ENCODE measurements at places on chromosomes 6 and 20.

DNA sequence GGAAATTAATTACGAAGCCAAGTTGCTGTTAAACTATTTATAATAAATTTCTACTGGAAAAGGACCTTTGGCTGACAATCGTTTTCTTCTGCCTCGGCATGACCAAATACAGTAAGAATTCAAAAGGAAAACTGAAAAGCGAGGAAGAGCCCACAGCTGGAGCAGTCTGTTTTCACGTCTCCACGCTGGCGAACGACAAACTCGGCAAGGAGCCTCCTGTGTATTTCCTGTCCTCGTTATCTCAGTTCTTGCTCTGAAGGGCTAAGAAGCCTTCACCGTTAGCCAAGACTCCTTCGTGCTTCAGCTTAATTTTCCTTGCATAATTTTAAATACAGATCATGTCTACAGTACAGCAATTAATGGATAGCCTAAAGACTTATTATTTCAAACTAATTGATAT, 214.3 kb upstream of the PLCB4 start:
- peak; percentile 51 for DNase-seq

- no peak for DNase-seq
Measured at GRCh38 chr20:50244352-50245149, 53.9 kb downstream of the CEBPB start.

- no peak for DNase-seq
Measured at GRCh38 chr6:158207422-158207788, 39.3 kb downstream of the GTF2H5 start.

GRCh38 chr6:113893866-113894265, 36.7 kb downstream of the MARCKS start:
- DNase-seq = no peak

DNA sequence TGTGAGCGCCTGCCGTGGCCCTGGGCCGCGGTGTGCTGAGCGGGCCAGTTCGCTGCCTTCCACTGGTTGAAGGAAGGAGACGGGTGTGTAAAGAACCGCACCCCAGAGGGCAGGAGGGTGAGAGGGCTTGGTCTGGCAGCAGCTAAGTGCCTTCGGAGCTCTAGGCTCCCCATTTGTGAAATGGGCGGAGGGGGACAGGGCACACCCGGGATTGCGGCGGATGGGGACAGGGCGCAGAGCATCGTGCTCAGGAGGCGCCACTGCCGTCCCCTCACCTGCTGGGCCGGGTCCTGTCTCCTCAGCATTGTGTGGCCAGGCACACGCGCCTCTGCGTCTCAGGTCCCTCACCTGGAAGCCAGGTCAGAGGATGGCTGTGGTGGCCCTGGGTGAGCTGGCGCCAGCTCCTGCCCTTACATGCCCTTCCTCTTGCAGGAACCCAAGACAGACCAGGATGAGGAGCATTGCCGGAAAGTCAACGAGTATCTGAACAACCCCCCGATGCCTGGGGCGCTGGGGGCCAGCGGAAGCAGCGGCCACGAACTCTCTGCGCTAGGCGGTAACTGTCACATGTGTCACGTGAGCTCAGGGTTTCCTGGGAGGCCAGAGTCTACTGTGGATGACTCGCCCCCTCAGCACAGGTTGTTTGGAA, 3.1 kb downstream of the ADRM1 start:
- no peak for DNase-seq

DNA sequence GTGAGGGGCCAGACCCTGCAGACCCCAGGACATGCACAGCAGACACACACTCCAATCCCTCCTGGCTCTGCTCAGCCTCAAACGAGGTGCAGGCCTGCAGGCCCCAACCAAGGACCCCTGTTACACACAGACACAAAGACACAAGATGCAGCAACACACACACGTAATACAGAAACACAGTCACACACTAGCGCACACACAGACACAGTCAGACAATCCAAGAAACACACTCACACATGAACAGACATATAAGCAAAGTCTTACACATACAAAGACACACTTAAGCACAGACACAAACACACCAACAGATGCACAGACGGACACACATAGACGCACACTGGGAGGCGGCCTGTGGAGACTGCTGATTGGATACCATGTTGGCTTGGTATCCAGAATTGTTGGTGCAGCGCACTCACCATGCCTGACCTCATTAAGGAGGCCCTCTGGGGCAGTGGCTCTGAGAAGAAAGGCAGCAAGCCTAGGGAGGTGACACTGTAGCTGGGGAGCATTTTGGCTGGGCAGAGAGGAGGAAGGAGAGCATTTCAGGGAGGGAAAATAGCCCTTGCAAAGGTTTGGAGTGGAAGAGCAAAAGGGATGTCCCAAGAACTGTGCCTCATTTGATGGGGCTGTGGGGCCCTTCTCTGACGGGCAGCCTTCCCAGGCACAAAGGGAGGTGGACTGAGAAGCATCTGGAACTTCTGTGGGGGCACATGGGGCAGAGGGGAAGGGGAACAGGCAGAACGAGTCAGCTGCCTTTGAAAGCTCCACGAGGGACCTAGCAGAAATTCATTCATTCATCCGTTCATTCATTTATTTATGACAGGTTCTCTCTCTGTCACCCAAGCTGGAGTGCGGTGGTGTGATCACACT, 1.4 kb upstream of the HSPA12B start:
- DNase-seq = no peak

DNA sequence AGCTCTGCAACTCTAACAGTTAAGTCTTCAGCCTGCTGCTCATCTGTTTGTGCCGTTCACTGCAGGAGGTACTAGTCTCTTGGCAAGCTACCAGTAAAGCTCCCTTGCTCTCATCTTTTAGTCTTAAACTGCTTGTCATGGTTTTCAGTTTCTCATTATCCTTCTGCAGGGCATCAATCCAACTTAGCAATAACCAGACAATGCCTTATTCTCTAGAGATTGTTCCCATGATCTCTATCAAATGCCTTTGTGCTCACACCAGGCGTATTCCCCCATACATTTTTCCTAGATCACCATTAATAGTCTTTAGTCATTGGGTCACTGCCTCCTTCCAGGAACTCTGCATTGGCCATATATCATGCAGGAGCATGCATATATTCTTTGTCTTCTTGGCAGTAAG, 171.3 kb downstream of the GRM1 start:
- DNase-seq = no peak

DNA sequence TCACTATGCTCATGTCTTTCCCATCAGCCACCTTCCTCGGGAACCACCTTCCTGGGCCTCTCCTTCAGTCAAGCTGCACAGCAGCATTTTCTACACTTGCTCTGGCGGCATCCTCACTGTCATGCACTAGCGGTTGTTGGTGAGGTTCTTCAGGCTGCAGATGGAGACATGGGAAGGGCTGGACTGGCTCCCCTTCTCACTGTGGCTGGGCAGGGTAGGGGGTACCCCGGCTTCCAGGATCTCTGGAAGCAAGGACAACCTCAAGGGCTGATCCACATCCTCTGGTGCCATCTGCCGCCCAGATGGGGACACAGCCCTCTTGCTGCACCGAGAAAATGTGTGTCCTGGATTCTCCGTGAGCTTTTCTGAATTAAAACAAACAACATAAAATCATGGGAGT, 180.1 kb upstream of the RNF24 start:
- DNase-seq = no peak

GRCh38 chr6:12331951-12332749, 42.0 kb downstream of the EDN1 start:
- no peak for DNase-seq

DNA sequence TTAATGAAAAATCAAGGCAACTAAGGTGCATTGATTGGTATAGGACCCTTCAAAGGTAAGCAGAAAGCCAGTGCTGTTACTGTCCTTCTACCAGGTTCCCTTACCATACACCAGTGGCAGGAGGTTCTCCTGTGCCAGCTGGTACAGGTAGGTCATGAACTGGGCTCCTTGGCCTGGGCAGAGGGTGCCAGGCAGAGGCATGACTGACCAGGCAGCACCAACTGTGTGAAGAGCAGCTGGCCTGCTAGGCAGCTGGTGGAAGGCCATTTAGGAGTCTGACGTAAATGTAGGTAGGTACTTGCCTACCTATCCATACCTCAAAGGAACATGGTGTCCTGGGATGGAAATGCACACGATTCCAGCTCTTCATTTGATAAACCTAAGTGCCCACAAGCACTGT, 23.3 kb downstream of the PCNA start:
- DNase-seq = no peak

DNA sequence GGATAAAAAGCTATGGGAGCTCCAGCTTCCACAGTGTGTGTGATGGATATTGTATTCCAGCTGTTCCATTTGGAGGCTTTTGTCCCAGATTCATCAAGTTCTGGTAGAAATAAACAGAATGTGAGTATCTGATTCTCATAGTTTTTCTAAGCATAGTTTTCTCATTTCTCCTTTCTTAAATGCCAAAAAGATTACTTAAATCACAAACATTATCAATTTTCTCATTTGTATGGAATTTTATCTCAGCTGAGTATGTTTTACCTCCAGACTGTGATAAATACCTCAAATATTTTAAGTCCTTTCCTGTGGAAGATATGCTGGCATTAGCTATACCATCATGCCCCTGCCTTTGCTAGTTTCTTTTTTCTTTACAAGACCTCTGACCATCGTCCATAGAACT, 767.3 kb downstream of the TFAP2A start:
- no peak for DNase-seq

DNA sequence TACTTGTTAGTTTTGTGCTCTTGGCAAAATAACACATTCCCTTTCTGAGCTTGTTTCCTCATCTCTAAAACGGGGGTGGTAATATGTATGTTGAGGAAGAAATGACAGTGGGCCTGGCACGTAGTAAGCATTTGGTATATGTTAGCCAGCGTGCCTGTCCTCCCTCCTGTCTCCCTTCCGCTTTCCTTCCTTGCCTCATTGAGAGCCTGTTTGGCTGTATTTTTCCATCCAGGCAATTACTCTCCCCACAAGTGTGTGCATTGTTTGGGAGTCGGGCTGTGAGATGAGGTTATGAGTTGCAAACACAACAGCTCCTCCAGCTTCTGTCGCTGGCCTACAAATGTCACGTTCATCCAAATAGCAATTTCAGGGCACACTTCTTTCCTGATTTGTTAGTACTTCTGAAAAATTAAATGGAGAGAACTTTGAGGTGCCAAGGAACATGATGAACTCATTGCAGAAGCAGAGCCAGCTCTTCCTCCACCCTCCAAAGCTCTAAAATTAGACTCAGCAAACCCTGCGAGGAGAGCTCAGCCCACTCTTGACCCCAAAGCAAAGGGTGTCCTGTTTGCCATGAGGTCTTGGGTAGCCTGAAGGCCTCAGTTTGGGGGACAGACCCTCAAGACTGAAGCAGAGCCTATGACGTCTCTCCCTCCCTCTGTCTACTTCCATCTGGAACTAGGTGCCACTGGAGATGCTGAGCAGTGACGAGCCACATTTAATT, 50.7 kb upstream of the TOX2 start:
- DNase-seq = no peak

DNA sequence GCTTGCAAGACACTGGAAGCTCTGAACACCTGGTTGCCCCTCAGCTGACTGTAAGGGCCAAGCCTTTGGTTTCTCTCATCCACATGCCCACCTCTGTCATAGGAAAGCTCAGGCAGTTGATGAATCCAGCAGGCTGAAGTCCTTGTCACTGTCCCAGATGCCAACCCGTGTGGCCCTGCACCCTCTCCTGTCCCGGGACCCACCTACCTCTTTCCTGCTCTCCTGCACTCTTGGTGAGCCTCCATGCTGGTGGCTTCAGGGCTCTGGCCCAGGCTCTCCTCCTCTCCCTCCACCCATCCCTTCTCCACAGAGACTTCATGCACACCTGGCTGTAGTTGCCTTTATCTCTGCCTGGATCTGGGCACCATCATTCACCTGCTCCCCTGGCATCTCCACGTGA, 4.0 kb upstream of the GID8 start:
- DNase-seq = no peak

DNA sequence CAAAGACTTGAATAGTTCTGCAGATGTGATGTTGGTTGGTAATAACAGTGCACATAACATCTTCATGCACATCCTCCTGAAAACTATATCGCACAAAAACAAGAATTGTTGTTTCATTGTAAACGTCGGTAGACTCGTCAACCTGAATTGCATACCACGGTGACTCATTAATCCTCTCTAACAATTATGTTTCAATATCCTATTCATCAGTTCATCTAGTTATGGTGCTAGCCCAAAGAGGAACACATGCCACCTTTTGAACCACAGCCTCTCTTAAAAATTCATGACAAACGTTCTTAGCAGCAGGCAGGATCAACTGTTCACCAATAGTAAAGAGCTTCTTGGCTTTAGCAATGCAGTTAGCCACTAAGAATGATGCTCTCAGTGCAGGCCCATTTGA, 25.0 kb downstream of the CRYBG1 start:
- no peak for DNase-seq

GRCh38 chr6:104541411-104541810, 318.3 kb downstream of the HACE1 start:
- DNase-seq = no peak

- no peak for DNase-seq
Measured at GRCh38 chr20:6024768-6025167, 29.1 kb downstream of the LRRN4 start.

GRCh38 chr6:140252099-140252498, 877.7 kb upstream of the CITED2 start:
- DNase-seq = no peak

- DNase-seq = peak; percentile 54
Measured at GRCh38 chr6:135451617-135452190, 45.8 kb downstream of the AHI1 start.

GRCh38 chr6:169185011-169185521, 68.6 kb downstream of the THBS2 start:
- DNase-seq = no peak

DNA sequence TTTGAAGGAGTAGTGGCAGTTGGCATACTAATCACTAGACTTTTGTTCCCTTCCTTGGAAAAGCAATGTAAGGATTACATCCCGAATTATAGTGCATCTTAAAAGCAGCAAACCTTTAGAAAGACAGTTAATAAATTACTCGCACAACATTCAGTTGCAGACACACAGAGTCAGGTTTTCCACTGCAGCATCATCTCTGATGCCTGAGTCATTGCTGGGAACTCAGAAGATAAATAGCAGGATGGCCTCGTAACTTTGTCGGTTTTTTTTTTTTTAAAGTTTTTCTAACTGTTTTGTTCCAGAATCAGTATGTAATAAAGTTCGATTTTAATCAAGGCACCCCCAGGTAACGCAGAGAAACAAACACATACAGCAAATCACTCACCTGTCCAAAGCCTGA, 34.3 kb downstream of the GJA10 start:
- peak; percentile 50 for DNase-seq

GRCh38 chr20:62858058-62858830, 3.4 kb downstream of the TCFL5 start:
- no peak for DNase-seq

DNA sequence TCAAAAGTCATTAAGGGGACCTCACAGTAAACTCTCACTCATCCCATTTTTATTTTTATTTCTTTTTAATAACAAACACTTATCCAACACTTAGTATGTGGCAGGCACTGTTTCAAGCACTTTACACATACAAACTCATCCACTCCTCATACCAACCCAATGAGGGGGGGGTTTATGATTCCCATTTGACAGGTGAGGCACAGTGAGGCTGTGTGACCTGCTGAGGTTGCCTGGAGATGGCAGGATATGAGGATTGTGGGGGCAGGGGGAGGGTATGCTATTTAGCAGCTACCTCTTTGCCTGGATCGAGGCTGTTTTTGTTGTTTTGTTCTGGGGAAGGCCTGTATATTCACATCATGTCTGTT, 219.8 kb downstream of the KIF16B start:
- no peak for DNase-seq
